ENCODE measurements at places on chromosomes 4 and X.

DNA sequence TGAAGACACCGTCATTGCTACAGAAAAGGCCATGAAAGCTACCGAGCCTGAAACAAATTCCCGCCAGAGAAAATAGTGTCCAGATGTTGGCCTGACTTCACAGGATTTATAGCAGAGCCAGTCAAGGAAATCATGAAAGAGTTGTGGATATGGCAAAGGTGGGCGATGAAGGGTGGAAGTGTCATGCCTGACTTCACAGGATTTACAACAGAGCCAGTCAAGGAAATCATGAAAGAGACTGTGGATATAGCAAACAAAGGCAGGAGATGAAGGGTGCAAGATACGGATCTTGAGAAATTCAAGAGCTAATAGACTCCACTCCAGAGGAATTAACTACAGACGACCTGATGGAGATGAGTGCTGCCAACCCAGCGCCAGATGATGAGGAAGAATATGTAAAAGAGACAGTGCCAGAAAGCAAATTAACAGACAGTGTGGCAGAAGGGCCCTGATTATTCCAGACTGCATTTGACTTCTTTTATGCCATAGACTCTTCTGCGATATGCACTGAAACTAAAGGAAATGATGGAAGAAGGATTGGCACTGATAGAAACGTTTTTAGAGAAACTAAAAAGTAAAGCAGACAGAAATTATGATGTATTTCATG lies 17.2 kb downstream of the TRMT44 start:
- DNase-seq = no peak

- no peak for DNase-seq
These were observed 46.8 kb downstream of the NDNF start for GRCh38 chr4:121025540-121025939.

DNA sequence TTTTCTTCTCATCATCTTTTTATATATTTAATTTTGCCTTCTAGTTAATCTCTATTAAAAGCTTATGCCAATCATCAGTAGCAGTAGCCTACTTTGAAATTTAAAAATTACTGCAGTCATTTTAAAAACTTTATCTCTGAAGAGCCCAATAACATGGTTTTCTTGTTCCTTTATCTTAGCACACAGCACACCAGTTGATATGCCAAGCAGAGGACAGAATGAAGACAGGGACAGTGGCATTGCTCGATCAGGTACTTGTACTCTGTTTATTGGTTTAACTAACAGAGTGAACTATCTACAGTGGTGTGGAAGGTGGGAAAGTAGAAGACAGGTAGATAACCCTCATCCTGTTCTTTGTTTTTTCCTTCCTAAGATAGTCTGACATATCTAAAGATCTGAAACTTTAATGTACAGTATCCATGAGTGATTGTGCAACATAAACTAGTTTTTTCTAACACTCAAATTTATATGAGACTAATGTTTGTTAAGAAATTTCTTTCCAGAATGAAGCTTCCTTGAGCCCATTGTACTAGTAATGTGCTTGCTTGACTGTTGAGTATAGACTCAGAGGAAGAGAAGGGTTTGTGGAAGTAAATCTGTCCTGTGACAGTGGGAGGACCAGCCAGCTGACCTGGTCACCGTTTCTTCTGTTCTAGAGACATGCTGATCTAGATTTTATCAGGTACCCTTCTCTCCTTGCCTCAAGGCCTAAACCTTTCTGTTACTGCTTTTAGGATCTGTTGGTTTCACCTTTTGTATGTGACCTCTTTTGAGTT lies 66.6 kb downstream of the FNIP2 start:
- no peak for DNase-seq

GRCh38 chrX:82458207-82458754 lies 1049.8 kb upstream of the POU3F4 start:
- no peak for DNase-seq

- DNase-seq = no peak
These were observed 213.1 kb upstream of the NOCT start for GRCh38 chr4:138802499-138802898.

DNA sequence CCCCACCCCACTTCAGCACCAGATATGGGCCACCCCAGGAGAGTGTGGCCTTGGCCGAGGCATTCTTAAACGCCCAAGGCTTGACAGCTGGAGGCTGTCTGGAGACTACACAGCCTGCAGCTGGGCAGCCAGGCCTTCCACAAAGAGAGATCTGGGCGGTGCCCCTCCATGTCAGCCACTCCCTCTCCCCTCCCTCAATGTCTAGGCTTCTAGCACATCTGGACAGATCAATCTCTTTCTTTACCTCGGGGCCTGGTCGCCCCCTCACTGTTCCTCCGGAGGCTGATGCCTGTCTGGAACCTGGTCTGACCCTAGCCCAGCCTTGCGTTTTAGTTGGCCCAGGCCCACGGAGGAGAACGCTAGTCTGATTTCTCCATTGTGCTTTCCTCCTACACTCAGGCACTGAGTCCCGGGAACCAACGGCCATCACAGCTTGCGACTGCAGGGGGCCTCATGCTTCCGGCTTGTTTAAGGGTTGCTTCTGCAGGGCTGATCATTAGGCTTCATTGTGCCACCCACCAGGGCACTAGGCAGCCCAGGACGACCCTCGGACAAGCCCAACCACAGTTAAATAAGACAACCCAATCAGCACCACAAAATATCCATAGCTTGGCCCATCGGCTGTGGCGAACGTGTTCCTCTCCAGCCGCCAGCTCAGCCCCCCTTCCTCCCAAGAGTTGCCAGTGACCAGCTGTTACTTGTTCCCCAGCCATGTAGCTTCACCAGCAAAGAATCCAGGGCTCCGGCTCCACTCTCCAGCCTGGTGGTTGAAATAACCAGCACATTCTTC lies 200.6 kb downstream of the BCOR start:
- DNase-seq = no peak

DNA sequence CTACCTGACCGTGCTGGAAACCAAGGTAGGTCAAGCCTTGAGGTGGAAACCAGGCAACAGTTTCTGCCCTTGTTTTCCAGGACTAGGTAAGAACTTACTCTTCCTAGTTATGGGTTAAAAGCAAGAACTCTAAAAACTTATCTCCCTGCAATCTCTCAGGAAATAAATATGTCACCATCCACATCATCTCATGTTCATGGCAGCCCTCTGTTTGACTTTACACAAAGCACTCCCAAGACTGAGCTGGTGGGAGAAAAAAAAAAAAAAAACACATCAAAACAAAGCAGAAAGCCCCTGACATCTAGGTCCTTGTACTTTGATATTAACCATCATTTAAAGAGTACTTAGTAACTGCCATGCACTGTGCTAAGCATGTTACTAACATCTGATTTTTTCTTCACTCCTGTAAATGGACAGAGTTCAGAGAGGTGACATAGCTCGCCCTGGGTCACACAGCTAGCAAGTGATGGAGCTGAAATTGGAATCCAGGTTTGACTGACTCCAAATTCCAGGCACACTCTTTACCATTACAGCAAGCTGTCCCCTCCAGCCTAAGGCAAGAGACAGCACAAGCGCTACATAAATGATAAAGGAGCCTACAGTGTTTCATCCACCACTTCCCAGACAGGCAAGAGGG lies 102.8 kb upstream of the NOCT start:
- no peak for DNase-seq

DNA sequence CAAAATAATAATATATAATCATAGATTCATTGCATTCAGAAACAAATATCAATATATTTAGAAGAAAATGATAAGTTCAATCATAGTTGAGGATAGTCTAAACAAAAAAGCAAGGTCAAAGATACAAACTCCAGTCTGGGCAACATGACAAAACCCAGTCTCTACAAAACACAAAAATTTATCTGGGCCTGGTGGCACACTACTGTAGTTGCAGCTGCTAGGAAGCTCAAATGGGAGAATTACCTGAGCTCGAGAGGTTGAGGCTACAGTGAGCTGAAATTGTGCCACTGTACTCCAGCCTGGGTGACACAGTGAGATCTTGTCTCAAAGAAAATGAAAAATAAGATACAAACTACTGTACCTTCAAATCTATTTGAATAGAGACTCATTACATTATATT lies 52.7 kb upstream of the ANXA10 start:
- DNase-seq = no peak

DNA sequence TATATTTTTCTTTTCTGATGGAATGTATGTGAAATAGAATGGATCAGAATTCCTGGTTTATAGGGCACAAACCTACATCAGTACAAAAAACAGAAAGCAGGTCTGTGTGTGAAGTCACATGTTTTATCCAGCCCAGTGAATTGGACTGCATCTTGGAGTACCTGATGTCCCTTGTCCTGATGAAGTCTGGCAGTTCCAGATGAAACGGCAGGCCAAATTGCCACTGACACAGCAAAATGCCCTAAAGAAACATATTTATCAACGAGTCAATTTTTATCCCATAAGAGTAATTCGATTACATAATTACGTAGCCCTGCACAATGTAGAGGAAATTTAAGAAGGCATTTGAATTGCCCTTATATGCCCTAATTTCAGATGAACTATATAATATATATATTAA lies 37.8 kb upstream of the ATP6AP2 start:
- no peak for DNase-seq

All from D721Med (cell line).